Body of pancreas (tissue), 4 donors: ENCODE measurements at places on chromosomes 13 and 19. TPM values are rescaled to one million over a fixed set of nuclear protein-coding genes. Genes with fewer than 3 reads are reported as not detected.

Gene TMEM190
- total RNA-seq = not detected

Gene ZNF878
- total RNA-seq = 4.0 TPM

Gene CCL25
- total RNA-seq = not detected

Gene ZNF626
- 11.4 TPM for total RNA-seq

Gene ZNF473
- total RNA-seq = 5.4 TPM

Gene LILRA1
- total RNA-seq = 0.26 TPM

Gene ZNF546
- total RNA-seq = 2.6 TPM

Gene ZNF600
- 7.3 TPM for total RNA-seq

Gene PEAK3
- 0.66 TPM for total RNA-seq

Gene HMGB1
- total RNA-seq = 97.3 TPM

Gene FPR1
- 4.7 TPM for total RNA-seq

Gene ARL11
- 0.52 TPM for total RNA-seq

Gene NCAN
- total RNA-seq = not detected

Gene CD209
- 1.6 TPM for total RNA-seq

Gene C13orf42
- not detected for total RNA-seq

Gene NLRP9
- total RNA-seq = not detected

Gene RGL3
- total RNA-seq = 56.0 TPM

Gene ZNF135
- 3.9 TPM for total RNA-seq

Gene NANOS3
- total RNA-seq = not detected

Gene WDR87
- total RNA-seq = not detected

Gene TPTE2
- total RNA-seq = not detected

Gene CBLC
- total RNA-seq = 18.5 TPM

Gene ERICH4
- not detected for total RNA-seq

Gene POU4F1
- total RNA-seq = not detected

Gene MAG
- 1.6 TPM for total RNA-seq
